NCI-H1105 (cell line): ENCODE measurements at places on chromosomes 5 and 9.

GRCh38 chr9:110768886-110769285, 100.3 kb downstream of the MUSK start:
- DNase-seq: no peak

DNA sequence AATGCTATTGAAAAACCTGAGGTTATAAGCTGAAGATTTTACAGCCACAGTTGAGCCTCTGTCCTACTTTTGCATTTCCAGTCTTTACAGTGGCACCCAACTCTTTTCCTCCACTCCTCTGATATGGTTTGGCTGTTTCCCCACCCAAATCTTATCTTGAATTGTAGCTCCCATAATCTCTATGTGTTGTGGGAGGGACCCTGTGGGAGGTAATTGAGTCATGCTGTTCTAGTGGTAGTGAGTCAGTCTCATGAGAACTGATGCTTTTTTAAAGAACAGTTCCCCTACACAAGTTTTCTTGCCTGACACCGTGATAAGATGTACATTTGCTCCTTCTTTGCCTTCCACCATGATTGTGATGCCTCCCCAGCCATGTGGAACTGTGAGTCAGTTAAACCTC, 646.1 kb upstream of the SEMA6A start:
- no peak for DNase-seq

DNA sequence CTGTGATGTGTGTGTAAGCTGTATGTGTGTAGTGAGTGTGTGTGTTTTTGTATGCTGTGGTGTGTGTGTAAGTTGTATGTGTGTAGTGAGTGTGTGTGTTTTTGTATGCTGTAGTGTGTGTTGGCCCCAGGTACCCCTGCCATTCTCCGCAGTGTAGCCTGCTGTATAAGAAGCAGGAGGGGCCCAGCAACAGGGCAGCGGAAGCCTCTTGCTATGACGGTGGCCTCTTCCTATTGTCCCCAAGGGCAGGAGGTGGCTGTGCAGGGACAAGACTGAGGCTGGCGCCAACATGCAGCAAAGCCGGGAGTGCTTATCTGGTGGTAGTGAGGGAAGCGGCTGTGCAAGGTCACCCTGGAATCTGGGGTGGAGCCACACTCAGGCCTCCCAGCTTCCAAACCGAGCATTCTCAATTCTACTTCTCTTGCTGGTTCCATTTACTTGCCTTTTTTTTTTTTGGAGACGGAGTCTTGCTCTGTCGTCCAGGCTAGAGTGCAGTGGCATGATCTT, 5.1 kb downstream of the SPAAR start:
- DNase-seq: no peak

GRCh38 chr9:126515001-126515872, 98.5 kb upstream of the LMX1B start:
- no peak for DNase-seq

DNA sequence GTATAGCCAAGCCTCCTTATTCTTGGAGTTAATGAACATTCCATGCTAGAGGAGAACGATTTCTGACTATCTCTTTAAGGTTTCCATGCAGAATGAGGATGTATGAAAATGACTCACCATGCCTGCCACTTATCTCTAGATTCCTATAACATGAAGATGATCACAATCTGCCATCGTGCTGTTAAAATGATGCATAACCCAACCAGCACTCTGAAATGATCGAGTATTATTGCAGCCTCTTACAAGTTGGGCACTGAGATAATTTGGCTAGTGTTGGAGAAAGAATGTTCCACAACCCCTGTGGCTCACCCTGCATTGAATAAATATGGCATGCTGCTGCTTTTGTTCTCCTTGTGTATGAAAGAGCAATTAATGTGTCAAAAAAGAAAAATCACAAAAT, 1143.6 kb upstream of the WWC1 start:
- no peak for DNase-seq

DNA sequence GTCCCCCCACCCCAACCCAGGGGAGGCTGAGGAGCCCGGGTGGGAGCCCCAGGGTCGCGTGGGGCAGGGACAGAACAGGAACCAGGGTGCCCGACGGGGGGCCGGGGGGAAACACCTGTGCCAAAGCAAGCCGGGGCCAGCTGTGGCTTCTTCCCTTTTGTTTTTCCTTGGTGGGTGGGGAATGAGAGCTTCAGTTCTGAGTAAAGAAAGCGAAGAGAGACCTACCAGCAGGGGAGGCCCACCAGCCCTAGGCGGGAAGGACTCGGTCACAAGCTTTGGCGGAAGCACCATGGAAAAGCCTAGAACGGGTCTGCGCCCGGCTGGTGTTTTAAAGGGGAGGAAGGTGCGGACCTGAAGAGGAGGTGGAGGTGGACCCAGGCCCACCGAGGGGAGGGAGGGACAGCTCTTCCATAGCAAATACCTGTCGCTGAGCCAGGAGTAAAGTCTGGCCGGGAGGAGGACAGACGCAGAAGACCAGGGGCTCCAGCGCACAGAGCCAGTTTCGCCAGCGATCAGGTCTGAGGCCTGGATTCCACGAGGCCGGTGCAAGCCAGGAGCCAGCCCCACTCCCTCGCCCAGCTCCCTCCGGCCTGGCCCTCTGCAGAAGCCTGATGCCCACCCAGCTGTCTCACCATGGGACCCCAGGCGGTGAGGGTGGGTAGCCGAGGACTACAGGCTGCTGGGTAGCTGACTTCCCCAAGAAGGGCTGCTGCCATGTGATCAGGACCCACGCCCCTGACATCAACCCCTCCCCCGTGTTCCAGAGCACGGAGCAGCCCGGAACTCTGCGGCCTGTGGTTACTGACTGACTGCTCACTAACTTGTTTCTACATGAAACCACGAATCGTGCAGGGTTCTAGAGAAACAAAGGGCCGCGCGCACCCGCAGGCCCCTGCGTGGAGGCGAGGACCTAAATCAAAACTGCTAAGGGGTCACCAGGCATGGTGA, 849 bp upstream of the MGAT1 start:
- no peak for DNase-seq

GRCh38 chr9:13992138-13993088, 321.5 kb downstream of the NFIB start:
- no peak for DNase-seq

- DNase-seq: no peak
These were observed 71.3 kb upstream of the OTULINL start for GRCh38 chr5:14510156-14510734.

GRCh38 chr9:4864698-4865097, 72.0 kb downstream of the RCL1 start:
- DNase-seq: no peak

- no peak for DNase-seq
These were observed 30.9 kb upstream of the PPP1R26 start for GRCh38 chr9:135448663-135449100.

- no peak for DNase-seq
These were observed 502.5 kb downstream of the RASEF start for GRCh38 chr9:82560457-82560904.

DNA sequence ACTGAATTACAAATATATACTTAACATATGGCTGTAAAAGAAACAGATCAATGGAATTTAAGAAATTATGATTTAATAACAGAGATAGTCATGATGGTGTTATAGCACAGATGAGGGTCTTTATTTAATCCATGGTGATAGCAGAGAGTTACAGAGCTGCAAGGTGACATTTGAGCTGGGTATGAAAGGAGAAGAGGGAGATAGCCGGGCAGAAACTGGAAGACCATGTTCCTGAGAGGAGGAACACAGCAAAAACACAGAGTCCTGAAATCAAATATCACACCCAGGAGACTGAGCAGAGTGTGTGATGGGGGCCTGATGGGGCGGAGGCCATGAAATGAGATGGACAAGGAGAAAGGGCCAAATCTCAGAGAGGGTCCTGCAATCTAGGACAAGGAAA, 163.4 kb downstream of the PJA2 start:
- no peak for DNase-seq

DNA sequence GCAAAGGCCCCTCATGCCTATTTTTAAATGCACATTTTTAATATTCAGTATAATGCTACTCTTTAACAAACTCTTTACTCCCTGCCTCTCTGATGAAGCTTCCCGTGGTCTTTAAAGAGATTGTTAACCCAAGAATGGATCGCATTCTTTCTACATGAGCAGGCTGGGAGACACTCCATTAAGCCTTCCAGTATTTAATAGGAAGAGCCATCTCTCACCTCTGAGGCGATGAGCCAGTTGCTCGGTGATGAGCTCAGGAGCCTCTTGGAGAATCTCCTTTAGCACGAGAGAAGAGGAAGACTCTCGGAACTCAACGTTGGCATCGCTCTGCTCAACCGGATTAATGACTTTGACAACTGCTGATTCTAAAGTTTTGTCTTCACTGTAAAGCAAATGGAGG, 59.6 kb downstream of the PRUNE2 start:
- no peak for DNase-seq

GRCh38 chr9:2610985-2611384, 10.6 kb upstream of the VLDLR start:
- DNase-seq: no peak

DNA sequence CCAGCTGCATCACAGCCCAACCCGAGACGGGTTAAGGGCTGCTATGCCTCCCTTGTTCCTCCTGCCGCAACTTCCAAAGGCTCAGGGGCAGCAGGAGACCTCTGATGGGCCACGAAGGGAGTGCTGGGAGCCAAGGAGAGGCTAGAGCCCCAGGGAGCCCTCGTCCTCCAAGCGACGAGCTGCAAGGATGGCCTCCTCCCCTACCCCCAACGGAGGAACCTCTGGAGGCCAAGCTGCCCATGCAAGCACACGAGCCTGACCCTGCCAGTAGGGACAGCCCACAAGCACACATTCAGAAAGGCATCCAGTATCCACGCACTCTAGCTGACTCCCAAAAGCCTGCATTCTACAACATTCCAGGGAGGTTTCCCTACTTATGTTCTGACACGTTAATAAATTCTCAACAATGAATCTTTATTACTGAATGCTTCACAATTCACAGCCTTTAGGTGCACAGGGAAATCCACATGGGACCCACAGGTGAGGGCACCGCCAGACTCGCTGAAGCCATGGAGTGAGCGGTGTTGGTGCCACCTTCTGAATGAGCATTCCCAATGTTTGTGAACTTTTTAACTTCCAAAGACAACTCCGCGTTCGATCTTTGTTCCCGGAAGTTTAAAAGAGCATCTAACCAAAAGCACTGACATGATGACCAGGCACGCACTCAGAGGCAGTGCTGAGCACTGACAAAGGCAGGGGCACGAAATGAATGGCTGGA, 28.7 kb downstream of the IPPK start:
- DNase-seq: no peak

GRCh38 chr5:112655513-112655912, 82.2 kb upstream of the APC start:
- no peak for DNase-seq

GRCh38 chr9:32010322-32010721, 374.1 kb upstream of the ACO1 start:
- no peak for DNase-seq

DNA sequence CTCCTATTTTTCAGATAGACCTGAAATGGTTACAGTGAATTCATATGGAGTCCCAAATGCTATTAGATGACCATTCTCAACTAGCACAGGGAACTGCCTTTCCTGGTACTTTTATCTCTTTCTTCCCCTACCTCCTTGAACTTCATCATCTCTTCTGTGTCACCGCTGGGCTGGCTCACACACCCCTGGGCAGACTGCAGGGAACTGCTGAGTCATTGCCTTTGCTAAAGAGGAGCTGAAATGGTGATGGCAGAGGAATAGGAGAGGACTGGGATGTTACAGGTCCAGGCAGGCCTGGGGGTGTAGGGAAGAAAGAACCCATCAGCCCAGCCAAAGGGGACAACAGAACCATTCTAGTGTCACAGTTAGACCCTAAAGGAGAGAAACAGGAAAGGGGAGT, 322.3 kb downstream of the ASTN2 start:
- DNase-seq: no peak

DNA sequence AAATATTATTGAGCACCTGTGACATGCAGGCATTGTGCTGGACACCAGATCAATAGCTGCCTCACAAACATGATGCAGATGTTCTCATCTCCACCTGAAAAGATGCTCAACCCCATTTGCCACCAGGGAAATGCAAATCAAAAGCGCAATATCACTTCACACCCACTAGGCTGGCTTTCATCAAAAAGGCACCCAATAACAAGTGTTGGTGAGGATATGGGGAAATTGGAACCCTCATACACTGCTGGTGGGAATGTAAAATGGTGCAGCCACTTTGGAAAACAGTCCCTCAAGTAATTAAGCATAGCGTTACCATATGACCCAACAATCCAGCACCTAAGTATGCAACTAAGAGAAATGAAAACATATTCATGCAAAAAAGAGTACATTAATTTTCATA, 24.7 kb downstream of the FGF1 start:
- DNase-seq: no peak

DNA sequence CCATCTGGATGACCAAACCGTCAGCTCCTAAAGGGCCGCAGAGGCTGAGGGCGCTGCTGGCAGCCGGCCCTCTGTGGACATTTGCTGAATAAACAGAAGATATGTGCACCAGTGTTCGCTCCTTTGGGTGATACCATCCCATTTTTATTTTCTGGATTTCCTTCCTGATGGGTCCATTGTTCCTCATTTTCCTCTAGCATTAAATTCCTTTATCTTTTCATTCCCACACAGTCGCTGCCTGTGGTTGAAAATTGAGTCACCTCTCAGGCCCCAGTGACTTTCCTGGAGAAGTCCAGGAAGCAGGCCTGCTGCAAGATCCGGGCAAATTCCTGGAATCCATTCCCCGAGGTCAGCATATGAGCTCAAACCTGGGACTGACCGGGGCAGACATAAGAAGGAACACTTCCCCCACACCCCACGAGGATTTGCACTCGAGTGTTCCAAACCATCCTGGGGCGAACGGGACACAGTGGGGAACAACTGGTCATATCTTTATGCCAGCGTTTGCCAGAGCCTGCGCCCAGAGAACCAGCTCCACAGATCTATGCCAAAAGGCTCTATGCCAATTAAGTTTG, 86.7 kb upstream of the PCA3 start:
- DNase-seq: no peak

GRCh38 chr5:27041372-27041771, 3.0 kb upstream of the CDH9 start:
- no peak for DNase-seq

DNA sequence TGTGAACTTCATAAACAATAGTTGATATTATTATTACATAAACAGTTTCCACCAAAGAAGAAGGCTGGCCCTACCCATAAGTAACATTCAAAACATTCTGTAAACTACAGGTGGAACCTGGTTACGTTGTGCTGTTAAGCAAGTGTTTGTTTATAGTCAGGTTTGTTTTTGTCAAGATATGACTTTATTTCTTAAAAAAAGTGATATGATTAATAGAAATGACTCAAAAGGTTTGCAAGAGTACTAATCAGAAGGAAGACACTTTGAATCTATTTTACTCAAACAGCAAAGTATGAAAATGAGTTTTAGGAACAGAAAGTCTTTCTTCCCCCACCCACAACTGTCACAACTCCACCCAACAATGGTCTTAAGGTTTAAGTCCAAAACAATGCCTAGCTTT, 220.8 kb downstream of the PLK2 start:
- DNase-seq: no peak

DNA sequence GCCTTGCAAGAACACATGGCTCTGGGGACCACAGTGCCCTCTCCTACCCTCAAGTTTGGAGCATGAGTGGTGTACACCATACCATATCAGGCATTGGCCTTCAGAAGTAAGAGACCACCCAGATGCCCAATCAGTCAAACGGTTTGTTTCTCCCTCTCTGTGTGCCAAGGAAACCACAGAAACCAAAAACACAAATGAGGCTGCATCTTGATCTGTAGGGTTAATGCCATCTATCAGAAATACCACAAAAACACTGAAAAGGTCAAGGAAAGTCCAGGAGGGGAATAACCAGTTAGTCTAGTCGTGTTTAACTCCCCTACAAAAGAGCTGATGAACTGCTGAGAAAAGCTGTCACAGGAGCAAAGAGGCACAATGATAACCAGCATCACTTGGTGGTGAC, 78.4 kb downstream of the INSYN2B start:
- no peak for DNase-seq

- DNase-seq: no peak
These were observed 3.7 kb downstream of the PHF24 start for GRCh38 chr9:34961574-34962490.
